ENCODE measurements at places on chromosomes 2 and 18. TPM values are rescaled to one million over a fixed set of nuclear protein-coding genes. Genes with fewer than 3 reads are reported as not detected.

- no peak overlapping the region for H3K4me3 ChIP-seq
- no peaks in the 10 kb centered on the region for H3K36me3 ChIP-seq
- H3K27ac ChIP-seq = no peak overlapping the region
- H3K27me3 ChIP-seq = peaks cover 4% of the 10 kb centered on the region
- DNase-seq = no peak
- peaks cover 10% of the 10 kb centered on the region for H3K4me1 ChIP-seq
Observed at GRCh38 chr18:5455674-5456073, 88.1 kb downstream of the EPB41L3 start.

GRCh38 chr2:83251321-83251872 is 1207.7 kb downstream of the SUCLG1 start:
- no peaks in the 10 kb centered on the region for H3K27me3 ChIP-seq
- no peaks in the 10 kb centered on the region for H3K36me3 ChIP-seq
- H3K4me1 ChIP-seq = no peaks in the 10 kb centered on the region
- H3K4me3 ChIP-seq = no peak overlapping the region
- no peak overlapping the region for H3K27ac ChIP-seq

DNA sequence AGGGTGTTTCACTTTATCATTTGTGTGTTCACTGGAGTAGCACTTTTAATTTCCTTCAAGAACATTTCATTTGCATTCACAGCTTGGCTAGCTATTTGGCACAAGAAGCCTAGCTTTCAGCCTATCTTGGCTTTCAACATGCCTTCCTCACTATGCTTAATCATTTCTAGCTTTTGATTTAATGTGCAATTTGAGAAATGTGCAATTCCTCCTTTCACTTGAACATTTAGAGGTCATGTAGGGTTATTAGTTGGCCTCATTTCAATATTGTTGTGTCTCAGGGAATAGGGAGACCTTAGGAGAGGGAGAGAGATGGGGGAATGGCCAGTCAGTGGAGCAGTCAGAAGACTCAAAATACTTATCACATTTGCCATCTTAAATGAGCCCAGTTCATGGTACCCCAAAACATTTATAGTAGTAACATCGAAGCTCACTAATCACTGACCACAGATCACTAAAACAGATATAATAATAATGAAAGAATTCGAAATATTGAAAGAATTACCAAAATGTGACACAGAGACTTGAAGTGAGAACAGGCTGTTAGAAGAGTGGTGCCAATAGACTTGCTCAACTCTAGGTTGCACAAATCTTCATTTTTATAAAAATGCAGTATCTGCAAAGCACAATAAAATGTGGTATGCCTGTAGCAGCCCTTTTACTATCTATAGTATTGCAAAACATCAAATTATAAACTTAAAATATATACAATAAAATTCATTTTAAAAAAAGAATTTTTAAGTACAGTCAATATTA is 561.2 kb downstream of the METTL4 start:
- no peaks in the 10 kb centered on the region for H3K4me1 ChIP-seq
- H3K27me3 ChIP-seq = no peaks in the 10 kb centered on the region
- H3K4me3 ChIP-seq = no peak overlapping the region
- no peaks in the 10 kb centered on the region for H3K36me3 ChIP-seq
- DNase-seq = no peak

DNA sequence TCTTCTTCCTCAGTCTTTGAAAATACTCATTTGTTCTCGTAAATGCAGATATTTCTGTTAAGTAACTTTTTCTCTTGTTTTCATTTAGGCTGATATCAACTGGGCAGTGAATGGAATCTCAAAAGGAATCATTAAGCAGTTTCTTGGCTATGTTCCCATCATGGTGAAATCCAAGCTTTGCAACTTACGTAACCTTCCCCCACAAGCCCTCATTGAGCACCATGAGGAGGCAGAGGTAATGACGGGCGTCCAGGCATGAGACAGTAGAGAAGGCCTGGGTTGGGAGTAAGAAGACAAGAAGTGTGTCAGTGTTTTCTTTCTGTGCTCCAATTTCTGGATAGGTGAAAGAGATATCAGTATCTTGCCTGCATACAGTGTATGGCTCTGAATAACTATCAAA is 5.1 kb downstream of the POLR1B start:
- H3K4me3 ChIP-seq = no peak overlapping the region
- no peak overlapping the region for H3K27ac ChIP-seq
- H3K36me3 ChIP-seq = peaks cover 50% of the 10 kb centered on the region

- no peaks in the 10 kb centered on the region for H3K4me1 ChIP-seq
- peaks cover 5% of the 10 kb centered on the region for H3K27me3 ChIP-seq
- H3K36me3 ChIP-seq = no peaks in the 10 kb centered on the region
- no peak overlapping the region for H3K27ac ChIP-seq
- no peak overlapping the region for H3K4me3 ChIP-seq
Observed at GRCh38 chr2:47666332-47666731, 116.6 kb upstream of the MSH6 start.

DNA sequence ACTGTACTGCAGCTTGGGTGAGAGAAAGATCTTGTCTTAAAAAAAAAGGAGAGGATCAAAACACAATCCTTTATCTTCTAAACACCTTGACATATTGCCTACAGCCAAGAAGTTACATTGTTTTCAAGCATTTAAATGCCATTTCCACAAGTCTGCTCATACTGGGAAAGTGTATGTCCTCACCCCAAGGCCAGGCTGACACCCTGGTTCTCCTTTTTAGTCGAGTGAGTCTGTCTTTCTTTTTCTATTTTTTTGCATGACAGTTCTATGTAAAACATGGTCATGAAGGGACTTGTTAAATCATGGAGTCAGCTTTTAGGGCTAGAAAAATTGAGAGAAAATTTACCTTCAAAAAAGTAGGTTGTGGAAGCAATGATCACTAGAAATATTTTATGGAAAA is 233.3 kb downstream of the FAM210A start:
- H3K27me3 ChIP-seq = no peaks in the 10 kb centered on the region
- H3K4me3 ChIP-seq = no peak overlapping the region
- no peak for DNase-seq
- H3K27ac ChIP-seq = no peak overlapping the region

The RIT2 gene
- not detected for total RNA-seq

The GPR75 gene
- total RNA-seq = 3.1 TPM

The MTERF4 gene
- total RNA-seq = 39.3 TPM

All from activated CD4-positive, alpha-beta T cell treated with anti-CD3 and anti-CD28 coated beads, Interleukin-2, amount 10 ng/mL, durations not matched to agents 24 days and 14 days (primary cell).